Type B pancreatic cell (in vitro differentiated cells): ENCODE measurements at places on chromosomes 11 and 22.

DNA sequence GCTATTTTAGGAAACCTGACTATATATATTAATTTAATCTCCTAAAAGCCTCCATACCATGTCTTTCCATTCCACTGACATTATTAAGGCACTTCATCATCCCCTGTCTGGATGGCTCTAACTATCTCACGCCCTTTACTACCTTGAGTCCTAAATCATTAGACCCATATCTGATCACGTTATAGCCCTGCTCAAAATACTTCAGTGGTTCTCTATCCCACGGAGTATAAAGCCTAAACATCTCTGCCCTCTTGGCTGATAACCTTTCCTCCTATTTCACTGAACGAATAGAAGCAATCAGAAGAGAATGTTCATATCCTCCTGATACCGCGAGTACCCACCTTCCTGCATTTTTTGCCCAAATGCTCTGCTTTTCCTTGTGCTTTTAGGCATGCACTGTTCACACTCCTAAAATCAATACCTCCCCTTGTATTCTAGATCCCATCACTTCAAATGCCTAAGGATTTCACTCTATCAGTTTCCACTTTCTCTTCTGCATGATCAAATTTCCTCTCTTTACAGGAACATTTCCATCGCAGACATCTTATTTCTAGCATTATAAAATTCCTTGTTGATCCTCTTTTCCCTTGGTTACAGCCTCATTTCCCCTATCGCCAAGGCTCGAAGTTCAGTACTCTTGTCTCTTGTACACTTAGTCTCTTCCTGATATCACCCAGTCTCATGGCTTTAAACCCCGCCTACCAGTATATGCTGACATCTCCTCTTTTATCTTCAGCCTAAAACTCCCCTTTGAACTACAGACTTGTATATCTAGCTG is 45.0 kb upstream of the BIRC3 start:
- no peak for DNase-seq

GRCh38 chr11:64239662-64240434 is 1.0 kb upstream of the FKBP2 start:
- DNase-seq, result no peak

- no peak for DNase-seq
Measured at GRCh38 chr11:108069947-108070346, 51.4 kb upstream of the ACAT1 start.

- DNase-seq, result no peak
Measured at GRCh38 chr11:65920372-65920802, 1.2 kb downstream of the DRAP1 start.

DNA sequence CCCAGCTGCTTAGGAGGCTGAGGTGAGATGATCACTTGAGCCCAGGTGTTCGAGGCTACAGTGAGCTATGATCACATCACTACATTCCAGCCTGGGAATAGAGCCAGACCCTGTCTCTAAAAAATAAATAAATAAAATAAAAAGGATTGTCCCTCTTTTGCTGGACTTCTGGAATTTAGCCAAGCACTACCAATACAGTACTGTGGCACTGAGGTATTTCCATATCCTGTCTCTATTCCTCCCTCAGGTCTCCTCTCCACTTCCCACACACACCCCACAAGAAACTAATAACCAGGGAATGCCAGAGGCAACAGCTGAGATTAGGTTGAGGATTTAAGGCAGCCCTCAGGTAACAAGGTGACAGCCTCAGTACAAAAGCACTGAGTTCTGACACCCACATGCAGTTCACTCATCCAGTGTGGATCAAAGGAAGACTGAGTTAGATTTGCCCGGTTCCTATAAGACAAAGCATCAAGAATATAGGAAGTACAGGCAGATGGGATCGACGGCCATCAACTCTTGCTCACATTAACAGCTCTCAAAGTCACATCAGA is 4.5 kb upstream of the PPP2R1B start:
- no peak for DNase-seq

DNA sequence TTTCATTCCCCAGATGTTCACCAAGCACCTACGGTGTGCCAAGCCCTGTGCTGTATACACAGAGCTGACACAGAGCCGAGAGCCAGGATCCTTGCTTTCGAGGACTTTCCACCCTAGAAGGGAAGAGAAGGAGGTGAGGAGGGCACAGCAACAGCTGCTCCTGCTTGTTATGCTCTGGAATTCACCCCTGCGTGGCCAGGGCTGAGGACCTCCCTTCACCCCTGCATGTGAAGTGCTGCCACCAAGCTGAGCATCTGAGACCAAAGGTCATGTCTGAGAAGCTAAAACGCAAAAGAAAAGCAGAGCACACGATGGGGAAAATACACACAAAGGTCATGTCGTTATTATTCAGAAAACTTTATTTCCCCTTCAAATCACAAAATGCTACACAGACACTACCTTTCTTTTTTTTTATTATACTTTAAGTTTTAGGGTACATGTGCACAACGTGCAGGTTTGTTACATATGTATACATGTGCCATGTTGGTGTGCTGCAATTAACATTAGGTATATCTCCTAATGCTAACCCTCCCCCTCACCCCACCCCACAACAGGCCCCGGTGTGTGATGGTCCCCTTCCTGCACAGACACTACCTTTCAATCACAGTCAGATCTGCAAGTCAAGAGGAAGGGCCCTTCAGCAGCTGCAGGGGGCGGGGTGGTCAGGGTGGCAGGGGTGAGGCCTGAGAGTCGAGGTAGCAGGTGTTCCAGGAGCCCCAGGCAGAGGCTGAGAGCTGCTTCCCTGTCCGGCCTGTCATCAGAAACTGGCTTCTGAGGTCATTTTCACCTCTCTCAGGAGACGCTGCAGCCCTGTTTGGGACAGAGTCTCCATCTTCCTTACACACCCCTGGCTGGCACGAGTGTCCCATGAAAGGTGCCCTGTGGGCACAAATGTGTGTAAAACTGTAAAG is 40.1 kb upstream of the PRR5 start:
- DNase-seq, result no peak

DNA sequence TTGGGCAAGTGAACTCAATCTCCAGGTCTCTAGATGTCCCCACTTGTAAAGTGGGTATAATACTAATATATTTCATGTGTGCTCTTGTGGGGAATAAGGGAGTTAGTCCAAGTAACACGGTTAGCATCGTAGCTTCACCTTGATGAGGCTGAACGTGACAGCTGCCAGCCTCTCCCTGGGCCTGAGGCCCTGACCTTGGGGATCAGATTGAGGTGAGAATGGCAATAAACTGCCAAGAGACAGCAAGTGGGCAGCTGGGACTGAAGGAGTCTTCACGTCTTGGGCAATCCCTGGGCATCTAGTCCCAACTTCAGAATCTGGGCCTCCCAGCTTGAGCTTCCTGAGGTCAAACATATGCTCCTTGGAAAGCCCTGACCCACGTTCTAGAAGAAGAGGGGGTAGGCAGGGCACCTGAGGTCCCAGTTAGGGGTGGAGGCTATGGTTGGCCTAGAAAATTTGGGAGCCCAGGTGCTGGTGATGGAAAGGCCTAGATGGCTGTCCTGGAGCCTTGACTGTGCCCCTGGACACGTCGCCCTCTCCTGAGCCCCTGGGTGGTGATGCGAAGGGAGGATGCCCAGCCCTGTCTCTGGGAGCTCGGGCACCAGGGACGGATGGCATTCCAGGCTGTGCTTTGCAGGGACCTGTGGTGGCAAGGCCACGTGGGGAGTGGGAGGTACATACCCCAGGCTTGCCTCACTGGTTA is 23.4 kb downstream of the ADAMTS15 start:
- no peak for DNase-seq

DNA sequence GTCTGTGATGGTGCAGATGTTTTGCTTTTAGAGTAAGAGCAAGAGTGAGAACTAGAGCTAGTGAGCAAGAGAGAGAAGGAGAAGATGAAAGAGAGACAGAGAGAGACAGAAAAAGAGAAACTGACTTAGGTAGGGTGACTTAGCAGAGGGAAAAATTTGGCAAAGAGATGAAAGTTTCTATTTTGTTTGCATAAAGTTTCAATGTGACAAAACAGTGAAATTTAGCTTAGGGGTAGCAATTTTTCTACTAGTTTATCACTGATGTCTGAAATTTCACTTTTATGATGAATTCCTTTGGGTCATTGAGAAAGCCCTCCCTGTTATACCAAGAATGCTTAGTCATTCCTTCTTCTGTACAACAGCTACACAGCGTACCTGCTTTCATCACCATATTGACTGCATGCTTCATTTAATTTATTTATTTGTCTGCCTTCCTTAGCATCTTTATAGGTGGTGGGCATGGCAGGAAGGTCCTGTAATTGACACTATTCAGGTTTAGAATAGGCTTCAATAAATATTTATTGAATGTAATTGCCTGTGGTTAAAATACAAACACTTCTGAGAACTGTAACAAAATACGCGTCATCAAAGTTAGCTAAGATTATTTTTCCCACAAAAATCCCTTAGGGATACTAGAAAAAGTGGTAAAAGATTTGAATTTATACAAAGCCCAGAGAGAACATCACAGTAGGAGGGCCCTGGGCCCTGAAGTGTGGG is 19.9 kb upstream of the CTSC start:
- DNase-seq, result no peak

DNA sequence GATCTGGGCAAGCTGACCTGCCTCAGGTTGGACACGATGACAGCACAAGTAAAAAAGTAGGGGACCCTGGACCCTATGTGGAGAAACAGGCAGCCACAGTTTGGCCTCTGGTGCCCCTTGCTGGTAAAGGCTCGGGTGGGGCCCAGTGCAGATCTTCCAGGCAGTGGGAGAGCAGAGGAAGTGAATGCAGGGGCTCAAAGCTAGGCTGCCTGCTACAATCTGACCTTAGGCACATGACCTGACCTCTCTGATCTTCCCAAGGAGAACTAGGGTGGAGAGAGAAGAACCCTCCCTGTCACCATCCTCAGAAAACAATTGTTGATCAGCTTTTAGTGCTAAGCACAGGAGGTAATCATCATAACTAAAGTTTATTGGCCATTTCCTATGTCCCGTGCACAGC is 76.5 kb downstream of the PDE2A start:
- no peak for DNase-seq

GRCh38 chr11:76234021-76234415 is 27.7 kb upstream of the WNT11 start:
- DNase-seq, result no peak

DNA sequence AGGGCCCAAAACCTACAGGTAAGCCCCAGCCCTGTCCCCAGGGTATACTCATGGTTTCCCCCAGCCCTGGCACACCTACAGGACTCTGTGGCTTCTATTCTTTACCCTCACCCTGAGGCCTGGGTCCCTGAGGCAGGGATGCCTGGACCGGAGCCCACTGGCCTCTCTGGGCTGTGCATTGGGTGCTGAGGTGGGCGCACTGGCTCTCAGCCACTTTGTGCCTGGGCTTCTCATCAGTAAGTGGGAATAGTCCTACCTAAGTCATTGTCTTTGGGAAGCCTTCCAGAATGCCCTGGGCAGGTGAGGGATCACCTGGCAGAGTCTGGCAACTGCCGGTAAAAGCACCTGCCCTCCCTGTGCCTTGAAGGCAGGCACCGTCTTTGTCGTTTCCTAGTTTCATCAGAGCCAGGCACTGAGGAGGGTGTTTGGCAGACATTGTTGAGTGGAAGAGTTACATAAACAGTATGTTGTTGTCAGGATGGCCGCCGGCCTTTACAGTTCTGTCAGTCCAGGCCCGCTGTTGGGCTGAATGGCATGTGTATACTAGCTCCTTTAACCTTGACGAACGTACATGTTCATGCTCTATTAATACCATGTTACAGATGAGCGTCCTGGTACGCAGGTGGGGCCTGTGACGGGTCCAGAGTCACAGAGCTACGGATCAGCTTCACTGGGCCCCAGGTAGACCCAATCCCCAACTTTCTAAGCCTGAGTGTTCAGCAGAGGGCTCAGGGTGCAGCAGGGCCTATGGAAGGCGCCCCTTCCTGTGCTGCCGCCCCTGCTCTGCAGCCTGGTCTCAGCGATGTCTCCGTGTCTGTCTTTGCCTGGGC is 23.0 kb downstream of the SHANK3 start:
- no peak for DNase-seq

GRCh38 chr11:4559527-4560440 is 14.8 kb downstream of the OR52M1 start:
- DNase-seq, result no peak

DNA sequence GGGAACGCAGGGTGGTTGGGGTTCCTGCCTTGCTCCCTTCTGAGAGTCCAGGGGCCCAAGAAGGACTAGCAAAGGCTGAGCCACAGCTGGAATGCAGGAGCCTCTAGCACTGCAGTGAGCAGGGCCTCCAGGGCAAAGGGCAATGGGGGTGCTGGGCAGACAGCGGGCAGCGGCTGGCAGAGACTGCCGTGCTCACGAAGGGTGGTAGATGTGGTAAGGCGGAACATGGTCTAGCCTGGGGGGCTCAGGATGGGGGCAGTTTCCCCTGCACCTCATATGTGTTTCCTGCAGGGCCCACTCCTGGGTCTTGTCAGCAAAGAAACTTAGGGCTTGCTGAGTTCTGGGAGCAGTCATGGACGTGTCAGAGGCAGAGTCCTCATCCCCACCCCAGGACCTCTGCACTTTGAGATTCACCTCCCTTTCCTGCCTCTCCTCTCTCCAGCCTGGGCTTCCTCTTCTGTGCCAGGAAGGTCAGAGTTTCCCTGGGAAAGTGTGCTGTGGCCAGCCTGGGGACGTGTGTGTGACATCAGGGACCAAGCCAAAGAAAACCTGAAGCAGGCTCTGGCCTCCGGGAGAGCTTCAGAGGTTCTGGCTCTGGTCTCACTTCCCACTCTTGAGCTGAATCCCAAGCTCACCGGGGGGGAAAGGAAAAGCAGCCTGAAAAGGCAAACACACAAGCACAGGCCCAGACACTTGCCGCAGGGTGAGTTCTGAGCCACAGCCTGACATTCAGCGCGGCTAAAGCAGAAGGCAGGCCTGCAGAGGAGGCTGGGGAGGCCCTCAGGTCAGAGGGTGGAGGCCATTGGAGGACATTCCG is 4.4 kb downstream of the MOGAT2 start:
- DNase-seq, result no peak

- DNase-seq, result no peak
Measured at GRCh38 chr11:11155962-11156815, 196.9 kb downstream of the CSNK2A3 start.

DNA sequence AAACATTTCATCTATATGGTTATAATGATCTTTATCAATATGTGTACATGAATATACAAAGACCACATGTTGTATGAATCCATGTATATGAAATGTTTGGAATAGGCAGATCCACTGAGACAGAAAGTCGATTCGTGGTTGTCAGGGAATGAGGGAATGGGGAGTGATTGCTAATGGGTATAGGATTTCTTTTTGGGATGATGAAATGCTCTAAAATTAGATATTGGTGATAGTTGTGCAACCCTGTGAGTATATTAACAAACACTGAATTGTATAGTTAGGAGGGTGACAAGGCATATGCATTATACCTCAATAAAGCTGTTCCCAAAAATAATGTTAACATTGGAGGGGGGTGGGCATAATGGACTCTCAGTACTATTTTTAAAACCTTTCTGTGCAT is 5.0 kb upstream of the PTPMT1 start:
- DNase-seq, result no peak
